ENCODE measurements at places on chromosomes 7 and 10.

DNA sequence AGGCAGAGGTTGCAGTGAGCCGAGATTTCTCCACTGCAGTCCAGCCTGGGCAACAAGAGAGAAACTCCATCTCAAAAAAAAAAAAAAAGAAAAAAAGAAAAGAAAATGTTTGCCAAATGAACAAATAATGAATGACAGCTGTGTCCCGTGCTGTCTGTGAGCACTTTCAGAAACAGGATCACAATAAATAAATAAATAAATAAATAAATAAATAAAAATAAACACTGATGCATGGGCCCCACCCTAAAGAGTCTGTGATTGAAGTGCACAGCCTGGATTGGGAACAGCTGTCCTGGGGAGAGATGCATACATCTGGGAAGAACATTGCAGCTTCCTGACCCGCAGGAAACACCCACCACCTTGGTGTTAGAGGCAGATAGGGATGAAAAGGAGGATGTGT lies 123.6 kb downstream of the NPTX2 start:
- no peak for DNase-seq

GRCh38 chr7:148380596-148381419 lies 209.8 kb upstream of the C7orf33 start:
- DNase-seq = no peak

- DNase-seq = no peak
Observed at GRCh38 chr10:115023715-115024114, 69.5 kb upstream of the ATRNL1 start.

DNA sequence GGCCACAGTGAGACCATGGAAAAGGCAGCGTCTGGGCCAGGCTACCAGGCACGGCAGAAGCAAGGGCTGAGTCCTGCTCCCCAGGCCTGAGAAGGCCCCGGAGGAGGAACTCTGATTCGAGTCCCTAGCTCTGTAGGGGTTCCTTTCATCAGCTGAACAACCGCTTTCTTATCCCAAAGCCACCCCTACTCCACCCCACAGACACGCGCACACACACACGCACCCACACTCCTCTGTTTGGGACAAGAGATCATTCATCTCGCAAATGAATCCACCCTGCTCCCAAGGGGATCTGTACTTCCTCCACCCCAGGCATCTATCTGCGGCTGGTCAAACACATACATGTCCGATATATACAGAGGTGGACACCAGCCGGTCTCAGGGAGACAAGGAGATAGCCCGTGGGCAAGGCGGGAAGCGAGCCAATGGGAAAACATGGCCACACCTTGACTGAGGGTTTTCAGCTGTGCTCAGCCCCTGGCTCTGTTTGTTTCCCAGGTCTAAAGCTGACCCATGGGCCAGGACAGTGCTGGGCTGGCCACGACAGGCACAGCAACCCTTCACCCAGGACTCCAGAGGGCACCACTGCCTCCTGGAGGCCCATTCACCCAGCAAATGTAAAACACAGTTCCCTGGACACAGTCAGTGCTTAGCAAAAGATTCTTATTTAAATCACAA lies 7.3 kb downstream of the ZCCHC24 start:
- no peak for DNase-seq

DNA sequence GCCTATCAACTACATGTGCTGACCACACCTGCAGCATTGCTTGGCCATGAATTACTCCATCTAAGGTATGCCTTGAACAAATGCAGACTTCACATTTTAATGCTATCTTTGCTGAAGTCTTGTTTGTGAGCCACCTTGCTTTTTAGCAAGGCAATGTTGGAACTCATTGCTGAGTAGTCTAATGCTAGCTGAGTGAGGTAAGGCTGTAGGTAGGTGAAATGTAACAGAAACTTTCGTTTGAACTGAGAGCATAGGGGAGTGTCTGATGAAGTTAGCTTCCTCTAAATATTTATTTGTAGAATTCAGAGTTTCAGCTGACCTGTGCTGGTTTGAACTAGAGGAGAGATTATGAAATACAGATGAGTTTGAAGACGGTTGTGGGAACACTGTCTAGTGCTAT lies 238.5 kb downstream of the SEMA3A start:
- DNase-seq = no peak

DNA sequence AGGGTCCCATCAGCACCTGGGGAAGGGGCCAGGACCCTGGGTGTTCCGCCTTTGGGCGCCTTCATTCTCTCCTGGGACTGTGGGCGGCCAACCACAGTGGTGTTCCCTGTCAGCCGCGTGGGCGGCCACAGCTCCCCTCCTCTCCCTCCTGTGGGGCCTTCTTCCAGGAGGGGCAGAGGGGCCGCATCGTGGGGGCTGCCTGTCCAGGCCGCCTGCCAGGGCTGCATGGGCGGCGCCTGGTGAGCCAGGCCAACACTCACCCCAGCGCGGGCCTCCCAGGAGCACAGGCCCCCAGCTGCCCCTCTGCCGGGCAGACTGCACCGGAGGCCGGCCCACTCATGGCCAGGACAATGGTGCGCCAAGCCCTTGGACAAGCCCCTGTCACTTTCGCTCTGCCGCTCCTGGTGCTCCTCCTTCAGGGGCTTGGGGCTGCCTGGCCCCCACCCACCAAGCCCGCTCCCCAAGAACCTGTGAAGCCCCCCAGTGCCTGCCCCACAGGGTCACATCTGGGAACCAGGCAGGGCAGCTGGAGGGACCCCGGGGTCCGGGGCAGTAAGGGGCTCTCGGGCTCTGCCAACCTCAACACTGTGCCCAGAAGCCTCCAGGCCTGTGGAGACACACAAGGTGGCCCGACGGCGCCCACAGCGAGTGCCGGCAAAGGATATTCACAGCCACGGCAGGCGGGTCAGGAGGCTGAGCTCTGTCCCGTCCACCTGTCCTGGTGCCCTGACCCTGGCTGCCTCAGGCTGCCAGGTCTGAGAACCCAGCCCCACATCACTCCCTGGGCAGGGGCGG lies 42.8 kb downstream of the AP5Z1 start:
- no peak for DNase-seq

DNA sequence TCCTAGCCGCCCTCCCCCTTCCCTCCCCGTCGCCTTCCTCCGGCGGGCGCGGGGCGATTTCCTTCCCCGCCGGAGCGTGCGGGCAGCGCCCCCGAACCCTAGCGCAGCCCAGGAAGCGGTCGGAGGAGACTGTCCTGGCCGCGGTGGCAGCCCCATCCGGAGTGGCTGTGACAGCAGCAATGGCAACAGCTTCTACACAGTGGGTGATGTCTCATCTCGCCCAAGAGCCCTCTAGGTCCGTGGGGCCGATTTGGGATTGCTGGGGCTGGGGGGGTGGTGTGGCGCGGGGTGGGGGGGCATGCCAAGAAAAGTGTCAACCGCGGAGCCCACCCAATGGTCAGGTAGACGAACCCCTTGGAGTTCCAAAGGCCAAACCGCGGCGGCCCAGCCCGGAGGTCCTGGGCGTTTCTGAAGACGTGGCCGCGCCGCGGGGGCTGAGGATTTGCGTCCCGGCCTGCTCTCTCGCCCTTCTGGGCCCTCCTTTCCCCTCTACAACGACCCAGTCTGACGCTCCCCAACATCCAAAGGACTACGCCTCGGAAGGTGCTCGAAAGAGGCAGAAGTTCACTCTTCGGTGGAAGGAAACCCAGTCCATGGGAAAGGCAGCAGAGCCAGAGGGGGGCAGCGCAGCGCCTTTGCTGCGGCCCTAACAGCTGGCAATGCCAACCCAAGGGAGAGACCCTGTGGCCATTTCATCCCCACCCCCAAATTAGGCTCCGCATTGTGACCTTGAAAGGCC lies 603 bp upstream of the TWIST1 start:
- DNase-seq = no peak

DNA sequence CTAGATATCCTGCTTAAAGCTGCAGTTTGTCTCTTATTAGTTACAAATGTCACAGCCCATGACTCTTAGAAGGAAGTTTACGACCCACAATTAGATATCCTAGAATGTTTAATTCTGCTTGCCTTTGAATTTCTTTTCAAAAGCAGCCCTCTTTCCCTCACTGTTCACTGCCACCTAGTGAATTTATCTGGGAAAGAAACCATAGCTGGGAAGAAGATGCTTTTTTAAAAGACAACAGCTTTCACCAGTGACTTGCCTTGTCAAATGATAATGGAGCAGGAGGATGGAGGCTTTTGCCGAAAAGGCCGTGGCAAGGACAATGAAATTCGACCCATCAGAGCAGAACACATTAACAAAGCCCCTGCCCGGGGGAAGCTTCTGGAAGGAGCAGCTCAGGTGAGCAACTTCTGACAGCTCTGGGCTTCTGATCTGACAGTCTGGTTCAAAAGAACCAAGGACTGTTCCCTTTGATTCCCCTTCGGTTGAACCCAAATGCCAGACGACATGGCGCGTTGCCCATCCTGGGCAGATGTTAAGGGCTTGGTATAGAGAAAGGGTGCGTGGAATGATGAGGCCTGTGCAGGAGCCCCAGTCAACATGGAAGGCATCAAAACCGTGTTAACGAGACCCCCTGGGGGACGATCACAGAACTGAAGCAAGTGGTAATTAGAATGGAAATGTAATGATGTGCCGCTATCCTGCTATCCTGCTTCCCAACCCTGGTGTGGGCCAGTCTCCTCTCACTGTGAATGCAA lies 236.8 kb downstream of the FRMD4A start:
- no peak for DNase-seq

GRCh38 chr7:3861941-3862340 lies 560.9 kb downstream of the SDK1 start:
- DNase-seq = no peak

DNA sequence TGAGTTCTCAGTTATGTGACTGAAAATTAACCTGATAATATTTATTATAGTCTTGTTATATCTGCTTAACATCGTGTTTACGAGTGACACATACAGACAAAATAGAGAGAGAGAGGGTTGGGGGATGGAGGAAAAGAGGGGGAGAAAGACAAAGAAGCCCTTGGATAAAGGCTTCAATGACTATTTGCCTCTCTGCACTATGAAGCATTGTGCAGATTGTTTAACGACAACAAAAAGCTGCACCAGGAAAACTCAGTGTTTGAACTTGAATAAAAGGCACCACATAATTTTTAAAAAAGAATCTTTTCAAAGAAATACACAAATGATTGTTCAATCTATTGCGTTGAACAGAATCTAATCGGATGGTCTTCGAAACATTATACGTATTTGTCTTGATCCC lies 27.8 kb downstream of the MAGI2 start:
- DNase-seq = no peak

DNA sequence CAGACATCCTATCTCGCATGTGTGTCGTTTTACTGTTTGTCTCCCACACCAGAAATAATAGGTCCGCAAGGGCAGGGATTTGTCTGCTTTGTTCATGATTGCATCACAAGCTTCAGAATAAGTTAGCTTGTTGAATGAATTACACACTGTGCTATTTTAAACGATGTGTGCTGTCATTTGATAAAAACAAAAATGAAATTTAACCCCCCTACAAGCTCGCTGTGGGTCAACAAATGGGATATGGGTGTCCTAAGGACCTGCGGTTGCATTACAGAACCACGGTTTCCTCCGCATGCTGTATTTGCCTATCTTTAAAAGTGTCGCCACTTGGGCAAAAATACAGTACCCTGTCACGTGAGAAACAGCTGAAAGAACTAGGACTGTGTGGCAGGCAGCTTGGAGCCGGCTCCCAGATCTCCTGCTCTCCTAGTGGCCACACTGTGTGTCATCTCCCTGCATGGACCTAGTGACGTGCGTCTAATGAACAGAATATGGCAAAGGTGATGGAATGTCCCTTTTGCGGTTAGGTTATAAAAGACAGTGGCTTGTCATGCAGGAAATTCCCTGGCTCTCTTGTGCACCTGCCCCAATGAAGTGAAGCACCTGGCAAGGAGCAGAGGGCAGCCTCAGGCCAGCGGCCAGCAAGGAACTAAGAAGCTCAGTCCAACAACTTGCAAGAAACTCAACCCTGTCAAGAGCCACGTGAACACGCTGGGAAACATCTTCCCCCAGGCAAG lies 32.9 kb upstream of the CRYGN start:
- no peak for DNase-seq

DNA sequence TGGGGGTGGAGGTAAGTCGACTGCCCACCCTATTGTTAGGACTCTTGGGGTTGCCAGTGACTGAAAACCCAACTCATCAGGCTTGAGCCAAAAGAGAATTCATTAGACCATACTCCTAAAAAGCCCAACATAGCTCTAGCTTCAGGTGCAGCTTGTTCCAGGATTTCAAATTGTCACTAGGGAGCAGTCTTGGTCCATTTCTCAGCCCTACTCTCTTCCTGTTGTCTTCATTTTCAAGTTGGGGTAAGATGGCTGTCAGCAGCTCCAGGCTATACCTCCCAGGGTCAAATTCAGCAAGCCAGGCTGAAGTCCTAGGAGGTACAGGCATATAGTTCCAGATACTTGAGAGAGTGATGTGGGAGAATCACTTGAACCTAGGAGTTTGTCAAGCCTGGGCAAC lies 14.9 kb upstream of the COL13A1 start:
- peak; percentile 48 for DNase-seq

- DNase-seq = no peak
Observed at GRCh38 chr7:7263297-7264230, 81.2 kb downstream of the C1GALT1 start.

DNA sequence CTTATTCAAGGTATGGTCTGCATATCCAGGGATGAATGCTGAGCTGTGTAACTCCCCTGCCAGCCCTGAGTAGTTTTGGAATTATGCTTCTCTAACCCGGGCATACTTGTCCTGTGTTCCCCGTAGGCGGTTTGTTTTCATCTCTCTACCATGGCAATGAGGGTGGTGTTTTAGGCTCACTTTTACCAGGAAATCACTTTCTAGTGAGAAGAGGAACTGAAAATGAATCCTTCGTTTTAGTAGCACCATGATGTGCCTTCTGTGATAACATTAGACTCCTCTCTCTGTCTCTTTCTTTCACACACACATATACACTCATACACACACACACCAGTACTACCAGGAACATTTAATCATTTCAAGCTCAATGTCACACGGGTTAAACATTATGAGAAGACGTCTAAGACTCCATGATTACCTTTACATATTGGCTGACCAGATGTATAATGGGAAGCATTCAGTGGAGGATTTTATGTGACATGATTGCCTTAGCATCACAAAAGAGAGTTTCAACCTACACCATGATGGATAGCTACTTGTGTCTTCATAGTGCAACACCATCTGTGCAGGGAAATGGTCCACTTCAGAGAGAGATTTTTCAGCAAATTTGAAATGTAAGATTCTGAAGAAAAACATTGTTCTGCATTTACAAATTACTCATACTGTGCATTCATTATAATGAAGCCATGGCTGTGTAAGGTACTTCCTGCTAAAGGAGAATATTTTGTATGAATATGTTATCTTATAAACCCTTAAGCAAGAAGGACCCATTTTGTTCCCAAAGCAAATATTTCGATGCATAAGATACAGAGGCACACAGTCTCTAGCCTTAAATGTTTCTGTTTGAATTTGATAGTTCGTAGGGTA lies 31.0 kb upstream of the PFKP start:
- DNase-seq = no peak

Measured in AML-193 (cell line).